ENCODE measurements at places on chromosomes 5 and 9.

GRCh38 chr9:120723565-120723964 lies 9.3 kb upstream of the MEGF9 start:
- no peak for DNase-seq

GRCh38 chr5:99621772-99622681 lies 693.2 kb upstream of the CHD1 start:
- no peak for DNase-seq

GRCh38 chr5:160843240-160843639 lies 8.8 kb downstream of the ATP10B start:
- no peak for DNase-seq

- DNase-seq = no peak
Measured at GRCh38 chr5:125326150-125326510, 579.7 kb upstream of the ZNF608 start.

- DNase-seq = no peak
Measured at GRCh38 chr5:90399251-90399650, 10.3 kb downstream of the CETN3 start.

DNA sequence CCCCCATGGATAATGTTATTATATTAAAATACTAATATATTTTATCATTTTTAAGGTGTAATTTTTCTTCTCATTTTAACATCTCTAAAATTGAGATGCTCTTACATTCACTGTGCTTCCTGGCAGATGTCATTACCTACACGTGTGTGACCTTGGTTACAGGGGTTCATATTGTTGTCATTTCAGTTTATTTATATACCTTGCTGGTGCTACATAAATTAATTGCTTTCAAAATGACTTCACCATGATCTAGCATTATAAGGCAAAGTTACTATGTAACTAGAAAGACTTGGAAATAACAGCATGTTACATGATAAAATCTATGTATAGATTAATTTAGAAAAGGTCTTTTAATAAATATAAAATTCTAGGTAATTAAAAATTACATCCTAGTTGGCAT lies 60.9 kb downstream of the ARHGEF28 start:
- DNase-seq = no peak

DNA sequence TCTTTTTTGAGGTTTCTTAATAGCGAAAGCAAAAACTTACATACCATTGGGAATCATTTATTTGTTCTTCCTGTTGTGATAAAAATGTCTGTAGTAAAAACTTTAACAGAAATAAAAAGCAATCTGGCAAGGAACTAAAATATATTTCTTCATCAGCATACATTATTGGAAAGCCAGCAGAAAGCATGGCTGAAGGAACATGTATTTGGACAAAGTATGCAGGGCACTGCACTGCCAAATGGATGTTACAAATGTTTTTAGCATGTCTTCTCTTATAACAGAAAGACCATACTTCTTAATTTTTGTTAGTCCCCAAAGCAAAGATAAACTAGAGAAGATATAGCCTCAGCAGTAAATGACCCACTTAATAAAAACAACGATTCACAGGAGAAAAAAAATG lies 80.5 kb downstream of the SMIM15 start:
- no peak for DNase-seq

DNA sequence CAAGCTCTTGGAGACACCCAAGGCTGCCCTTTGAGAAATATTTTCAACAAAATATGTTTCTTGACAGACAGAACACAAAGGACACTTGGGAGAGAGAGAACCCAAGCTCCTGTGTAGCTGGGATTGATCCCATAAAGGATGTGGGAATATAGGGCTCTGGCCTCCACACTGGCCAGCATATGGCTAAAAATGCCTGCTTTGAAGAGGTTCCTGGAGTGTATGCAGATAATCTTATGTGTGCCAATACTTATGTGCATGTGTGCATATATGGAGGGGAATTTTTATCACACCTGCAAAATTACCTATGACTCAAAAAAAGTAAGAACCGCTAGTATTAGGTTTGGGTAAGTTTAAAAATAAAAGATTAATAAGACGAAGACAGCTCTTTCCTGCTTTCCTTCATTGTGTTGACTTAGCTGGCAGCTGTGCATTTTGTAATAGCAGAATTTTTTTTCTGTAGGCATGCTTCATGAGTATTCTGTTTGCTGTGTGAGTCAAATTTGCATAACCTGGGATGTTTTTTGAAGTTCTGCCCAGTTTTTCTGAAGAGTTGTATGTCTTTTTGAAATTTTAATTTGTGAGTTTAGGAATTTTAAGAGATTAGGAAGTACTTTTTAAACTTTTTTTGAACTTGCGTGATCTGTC lies 42.6 kb downstream of the HACD4 start:
- no peak for DNase-seq
